ENCODE measurements at places on chromosomes 2 and 18.

- DNase-seq, result no peak
These were observed 1329.5 kb downstream of the LRP1B start for GRCh38 chr2:140801311-140801710.

DNA sequence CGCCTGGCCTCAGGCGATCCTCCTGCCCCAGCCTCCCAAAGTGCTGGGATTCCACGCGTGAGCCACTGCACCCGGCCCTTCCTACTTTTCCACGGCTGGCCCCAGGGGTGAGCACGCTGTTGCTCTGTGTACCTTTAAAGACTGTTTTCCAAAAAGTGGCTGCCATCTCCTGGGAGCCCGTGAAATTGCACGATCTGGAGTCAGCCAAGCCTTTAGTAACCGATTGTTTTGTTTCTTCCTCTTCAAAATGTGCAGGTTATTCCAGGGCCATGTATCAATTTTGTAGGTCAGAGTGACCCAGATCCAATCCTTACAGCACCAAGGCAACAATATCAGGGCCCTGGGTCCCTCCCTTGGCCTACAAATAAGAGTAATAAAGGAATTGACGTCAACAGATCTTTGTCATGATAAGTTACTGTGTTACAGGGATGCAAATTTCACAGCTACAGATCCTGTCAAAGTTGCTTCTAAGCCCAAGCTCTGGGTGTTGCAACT is 135.6 kb upstream of the ZNF236 start:
- no peak for DNase-seq

- DNase-seq, result no peak
These were observed 43.3 kb downstream of the LONRF2 start for GRCh38 chr2:100278986-100279385.

DNA sequence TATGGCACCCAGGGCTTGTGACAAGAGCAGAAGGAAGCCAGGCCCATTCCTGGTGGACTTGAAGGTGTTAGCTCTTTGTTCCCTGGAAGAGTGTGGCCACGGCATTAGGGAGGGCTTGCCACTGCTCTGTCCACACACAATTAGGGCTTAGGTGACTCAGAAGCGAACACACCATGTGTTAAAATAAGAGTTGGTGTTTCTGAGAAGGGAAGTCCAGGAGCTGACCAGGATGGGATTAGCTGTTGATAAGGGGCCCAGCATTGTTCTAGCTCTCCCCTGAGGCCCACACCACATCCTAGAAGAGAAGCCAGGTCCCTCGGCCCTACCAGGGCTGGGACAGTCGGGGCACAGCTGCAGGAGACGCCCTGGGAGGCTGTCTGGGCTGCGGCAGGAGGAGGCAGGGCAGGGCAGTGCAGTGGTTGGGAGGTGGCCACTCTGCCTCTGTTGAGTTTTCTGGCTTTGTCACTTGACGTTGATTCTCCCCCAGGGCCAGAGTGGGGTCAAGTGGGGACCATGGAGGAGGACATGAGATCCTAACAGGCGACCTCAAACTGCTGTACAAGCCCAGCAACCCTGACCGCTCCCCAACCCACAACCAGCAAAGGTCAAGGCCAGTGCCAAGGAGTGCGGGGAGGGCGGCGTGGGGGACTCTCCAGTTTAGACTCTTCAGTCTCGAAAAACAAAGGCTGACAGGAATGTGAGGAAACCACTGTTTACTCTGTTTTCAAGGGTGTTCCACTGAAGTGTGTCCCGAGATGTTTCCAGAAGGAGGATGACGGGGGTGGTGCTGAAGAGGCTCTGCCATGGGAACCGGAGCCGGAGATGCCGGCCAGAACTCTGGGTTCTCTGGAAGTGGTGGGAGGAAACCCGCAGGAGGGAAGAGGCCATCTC is 16.8 kb downstream of the GNLY start:
- DNase-seq, result no peak

GRCh38 chr2:75182606-75183005 is 16.7 kb downstream of the TACR1 start:
- DNase-seq, result no peak

Data from T-cell (primary cell).